ENCODE measurements at places on chromosomes 5 and 9.
A peak's percentile ranks its signal among the peaks of the same experiment; 100 is the strongest.

DNA sequence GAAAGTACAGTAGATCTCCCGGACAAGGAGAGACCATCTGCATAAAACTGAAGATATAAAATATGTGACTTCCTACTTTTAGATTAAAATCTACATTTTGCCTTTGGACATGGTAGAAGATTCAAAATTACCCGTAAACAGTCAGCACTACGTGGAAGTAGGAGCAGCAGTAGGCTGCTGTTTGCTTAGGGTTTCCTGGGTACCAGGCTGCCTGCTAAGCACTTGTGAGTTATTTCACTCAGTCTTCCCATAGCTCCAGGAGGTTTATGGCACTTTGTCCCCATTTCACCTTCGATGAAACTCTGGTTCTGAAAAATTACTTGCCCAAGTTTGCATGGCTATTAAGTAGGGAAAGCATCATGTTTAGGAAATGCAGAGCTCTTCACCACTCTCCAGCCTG is 92.6 kb downstream of the STK32A start:
- DNase-seq = no peak

DNA sequence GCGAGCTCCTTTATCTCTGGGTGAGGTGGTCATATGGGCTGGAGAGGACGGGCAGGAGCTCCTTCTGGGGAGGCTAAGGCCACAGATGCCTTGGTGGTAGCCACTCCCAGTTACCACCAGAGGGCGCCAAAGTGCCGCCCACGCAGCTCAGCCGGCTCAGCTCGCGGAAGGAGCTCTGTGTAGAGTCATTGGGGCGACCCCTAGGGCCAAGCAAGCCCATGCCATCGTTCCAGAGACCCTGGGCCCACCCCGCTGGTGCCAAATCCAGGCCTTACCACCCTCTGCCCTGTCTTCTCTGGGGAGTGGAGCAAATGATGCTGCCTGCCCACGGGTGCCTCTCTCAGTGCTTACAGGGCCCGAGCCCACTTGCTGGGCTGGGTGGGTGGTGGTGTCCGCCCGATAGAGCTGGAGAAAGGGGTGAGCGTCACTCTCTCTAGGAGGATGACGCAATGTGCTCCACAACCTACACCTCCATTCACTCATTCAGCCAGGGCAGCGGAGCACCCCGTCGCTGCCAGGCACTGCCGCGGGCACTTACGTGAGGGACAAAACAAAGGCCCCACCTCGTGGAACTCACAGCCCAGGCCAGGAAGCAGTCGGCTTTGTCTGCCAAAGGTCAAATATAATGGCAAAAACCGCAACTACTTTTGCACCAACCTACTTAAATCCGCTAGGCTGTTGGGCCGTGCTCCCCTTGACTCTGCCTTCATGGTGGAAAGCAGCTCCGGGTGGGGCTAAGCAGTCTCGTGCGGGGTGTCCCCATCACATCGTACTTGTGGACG is 13.8 kb downstream of the TSPAN17 start:
- DNase-seq = peak; percentile 88

DNA sequence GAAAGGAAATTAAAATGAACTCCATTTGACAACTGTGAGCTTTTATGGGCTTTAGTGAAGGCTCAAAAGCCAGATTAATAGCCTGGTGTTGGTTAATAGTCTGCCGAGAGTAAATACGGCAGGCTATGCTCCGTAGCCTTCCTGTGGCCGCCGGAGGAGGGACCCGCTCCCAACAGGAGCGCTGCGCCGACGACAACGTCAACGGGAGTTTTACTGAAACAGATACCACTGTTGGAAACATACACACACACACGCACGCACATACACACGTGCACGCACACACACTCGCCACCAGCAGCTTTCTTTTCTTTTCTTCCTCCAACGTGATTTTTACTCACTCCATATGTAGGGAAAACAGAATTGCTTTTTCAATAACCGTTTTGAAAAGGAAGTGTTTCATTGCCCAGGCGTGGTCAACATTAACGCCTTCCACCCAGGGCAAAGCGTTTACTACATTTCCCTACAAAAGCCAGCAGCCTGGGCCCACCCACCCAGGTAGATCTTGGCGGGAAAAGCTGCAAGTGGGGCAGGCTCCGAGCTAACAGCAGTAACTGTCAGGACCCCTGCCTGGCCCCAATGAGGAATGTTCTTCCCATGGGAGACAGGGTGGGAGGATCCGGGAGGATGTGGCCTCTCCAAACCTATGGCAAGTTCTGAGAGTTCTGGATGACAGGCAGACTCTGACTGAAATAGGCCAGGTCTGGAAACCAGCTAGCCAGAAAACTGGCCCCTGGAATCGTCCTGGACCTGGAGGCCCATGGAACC is 72.3 kb downstream of the PAX5 start:
- no peak for DNase-seq

DNA sequence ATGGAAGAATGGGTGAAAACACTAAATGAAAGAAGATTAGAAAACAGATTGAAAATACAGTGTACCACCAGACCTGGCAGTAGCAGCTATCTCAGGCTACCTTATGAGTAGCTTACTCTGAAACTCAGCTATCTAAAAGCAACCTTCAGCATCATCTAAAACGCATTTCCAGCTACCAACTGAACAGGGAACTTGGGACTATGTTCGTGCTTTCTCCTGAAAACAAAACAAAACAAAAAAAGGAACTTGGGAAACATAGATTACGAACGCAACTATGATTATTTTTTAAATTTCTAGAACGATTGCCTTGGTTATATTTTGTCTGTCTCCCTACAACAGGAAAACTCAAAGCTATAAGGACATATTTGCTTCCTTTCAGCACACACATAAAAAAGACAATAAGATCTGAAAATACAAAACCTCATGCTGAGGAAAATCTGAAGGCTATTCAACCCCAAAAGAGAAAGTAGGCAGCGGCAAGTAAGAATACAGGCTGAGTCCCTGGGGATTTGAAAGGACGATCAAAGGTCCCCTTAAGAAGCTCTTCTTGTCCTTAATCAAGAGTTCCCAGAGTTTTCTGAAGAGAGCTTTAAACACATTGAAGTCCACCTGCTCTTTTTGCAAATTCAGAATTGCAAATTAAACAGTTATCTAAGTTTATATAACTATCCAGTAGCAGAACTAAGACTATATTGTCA is 53.4 kb downstream of the OR2K2 start:
- DNase-seq = no peak

DNA sequence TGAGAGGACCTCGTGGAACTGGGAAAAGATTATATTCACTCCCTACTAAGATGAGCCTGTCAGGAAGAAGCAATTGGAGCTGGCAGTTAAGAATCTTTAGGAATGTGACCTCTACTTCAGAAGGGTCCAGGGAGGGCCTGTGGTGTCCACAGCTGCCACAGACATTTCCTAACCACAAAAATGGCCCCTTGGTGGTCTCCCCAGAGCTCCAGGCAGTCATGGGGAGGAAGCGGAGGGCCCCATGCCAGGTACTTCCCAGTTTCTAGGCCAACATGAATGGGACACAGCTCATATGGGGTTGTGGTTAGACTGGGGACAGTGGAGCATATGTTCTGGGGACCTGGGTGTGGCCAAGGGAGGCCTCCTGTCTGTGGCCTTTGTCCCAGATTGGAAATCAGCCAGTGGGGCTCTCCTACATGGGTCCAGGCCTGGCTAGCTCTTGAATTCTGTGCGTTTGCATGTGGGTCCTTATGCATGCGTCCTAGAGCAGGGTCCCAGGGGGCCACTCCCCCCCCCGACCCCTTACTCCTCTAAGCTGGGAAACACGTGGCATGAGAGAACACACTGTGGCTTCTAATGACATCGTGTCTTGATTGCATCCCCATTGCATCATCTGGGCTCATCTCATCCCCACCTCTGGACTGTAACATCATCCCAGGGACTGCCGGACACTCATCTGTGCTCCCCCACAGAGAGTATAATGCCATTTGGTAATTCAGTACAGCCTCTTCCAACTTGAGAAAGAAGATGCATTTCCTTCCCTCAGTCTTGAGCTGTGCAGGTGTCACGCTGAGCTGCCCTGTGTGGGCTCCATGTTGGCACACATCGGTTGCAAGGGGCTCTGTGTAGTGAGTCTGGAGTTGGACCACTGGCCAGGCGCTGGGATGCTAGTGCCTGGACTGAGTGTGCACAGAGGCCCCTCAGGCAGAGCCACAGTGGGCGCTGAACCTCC is 31.3 kb downstream of the IRF1 start:
- no peak for DNase-seq

DNA sequence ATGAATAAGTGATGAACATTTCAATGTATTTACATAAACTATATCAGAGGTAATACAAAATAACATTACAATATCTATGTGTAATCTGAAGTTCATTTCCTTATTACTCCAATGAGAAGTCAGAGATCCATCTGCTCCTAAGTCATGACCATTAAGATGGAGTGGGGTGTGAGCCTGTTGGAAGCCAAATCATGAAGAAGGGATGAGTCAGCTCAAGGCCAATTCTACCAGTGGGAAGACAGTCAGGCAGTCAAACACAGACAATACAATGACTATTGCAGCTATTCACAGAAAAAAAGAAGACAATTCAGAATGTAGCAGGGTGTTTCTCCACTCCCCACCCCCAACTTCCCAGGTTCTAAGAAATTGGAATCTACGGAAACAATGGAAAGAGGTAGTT is 155.0 kb downstream of the NFIB start:
- no peak for DNase-seq

DNA sequence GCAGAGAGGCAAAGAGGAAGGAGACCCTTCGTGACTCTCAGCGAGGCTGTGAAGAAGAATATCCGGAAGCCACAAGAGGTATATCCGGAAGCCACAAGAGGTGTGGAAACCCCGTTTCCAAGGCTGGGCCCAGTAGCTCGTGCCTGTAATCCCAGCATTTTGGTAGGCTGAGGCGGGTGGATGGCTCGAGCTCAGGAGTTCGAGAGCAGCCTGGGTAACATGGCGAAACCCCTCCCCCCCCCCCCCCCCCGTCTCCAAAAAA is 612 bp upstream of the BBLN start:
- DNase-seq = no peak

GRCh38 chr9:35755071-35755470 is 995 bp upstream of the MSMP start:
- DNase-seq = no peak

DNA sequence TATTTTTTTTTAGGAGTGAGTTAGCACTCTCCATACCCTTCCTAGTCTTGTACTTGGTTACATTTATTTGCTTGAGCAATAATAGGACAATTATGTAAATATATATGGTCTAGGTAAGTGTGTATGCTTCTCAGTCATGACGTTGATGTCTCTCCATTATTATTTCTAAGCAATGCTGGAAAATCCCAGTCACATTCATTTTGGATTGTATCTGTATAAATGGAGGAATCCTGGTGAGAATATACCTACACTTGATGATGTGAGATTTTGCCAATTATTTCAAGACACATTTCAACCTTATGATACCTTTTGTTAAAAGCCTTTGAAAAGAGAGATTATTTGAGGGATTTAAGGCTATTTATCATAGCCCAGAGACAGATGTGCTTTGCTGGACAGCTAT is 2244.5 kb upstream of the WWC1 start:
- DNase-seq = no peak

DNA sequence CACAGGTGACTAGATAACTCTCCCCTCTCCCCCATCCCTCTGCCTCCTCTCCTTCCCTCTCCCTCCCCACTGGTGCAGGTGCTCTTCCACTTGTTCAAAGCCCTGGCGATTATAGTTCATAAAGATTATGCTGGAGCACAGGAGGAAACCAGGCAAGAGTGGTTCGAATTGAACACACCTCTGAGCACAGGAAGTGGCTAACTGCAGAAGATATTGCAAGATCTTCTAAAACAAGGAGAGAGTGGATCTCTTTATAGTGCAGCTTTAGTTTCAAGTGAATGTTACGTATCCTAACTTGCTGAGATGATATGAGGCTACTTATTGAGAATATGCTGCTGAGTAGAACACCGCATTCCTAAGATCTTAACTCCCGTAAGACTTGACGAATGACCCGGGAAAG is 178.4 kb downstream of the GOLPH3 start:
- DNase-seq = no peak

DNA sequence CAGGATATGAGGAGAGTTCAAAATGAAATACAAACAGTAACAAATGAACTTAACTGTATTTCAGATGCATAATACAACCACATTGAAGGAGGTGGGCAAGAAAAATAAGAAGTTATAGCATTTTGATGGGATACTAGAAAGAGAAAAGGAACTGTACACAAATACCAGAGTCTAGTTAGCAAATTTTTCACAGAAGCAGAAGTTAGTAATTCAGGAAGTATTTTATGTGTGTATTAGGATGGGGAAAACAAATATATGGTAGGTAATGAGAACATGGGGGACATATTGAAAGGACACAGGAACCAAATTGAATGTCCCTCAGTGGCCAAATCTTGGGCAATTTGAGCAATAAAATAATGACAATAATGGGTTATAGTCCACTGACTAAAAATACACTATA is 18.4 kb downstream of the GM2A start:
- DNase-seq = no peak

DNA sequence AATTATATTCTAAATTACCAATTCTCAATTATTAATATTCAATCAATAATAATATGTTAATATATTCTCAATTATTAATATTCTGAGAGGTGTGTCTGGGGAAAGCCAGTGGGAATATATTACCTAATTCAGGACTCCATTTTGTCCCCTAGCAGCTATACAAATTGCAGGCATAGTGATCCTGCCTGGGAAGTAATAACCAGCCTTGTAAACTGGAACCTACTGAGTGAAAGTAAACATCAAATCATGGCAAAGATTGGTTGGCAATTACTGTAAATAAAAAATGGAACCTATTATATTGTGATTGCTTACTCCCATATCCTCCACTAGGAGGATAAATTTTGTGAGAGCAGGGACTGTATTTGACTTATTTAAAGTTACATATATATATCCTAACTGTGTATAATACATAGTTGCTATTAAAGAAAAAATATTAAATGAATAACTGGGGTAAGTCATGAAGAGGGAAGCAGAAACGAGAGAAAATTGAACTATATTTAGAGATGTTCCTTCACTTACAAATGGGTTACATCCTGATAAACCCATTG is 150.5 kb upstream of the ELL2 start:
- DNase-seq = no peak

DNA sequence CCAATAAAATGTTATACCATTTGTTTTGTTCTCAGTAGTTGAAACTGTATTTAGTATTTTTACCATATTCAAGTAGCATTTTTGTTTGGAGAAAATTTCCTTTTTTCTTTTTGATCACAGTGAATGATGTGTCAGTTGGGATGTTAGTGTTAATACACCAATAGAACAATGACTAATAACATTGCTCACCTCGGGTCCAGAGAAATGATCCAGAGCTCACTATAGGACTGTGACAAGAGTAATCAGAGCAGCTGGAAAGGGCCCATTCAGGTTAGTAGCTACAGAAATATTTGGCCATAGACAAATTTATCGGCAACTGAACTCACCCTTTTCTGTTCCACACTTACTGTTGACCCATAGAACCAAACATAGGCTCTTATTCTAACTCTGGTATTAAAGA is 989.2 kb downstream of the TLE4 start:
- DNase-seq = no peak

All from CD8-positive, alpha-beta T cell (primary cell).